Neuronal stem cell (in vitro differentiated cells): ENCODE measurements at places on chromosomes 1 and 21.

- H3K36me3 ChIP-seq: no peaks in the 10 kb centered on the region
- DNase-seq: no peak
- peaks cover 35% of the 10 kb centered on the region for H3K4me1 ChIP-seq
- no peaks in the 10 kb centered on the region for H3K27me3 ChIP-seq
- H3K27ac ChIP-seq: no peak overlapping the region
Measured at GRCh38 chr1:234546890-234547788, 62.8 kb downstream of the IRF2BP2 start.

DNA sequence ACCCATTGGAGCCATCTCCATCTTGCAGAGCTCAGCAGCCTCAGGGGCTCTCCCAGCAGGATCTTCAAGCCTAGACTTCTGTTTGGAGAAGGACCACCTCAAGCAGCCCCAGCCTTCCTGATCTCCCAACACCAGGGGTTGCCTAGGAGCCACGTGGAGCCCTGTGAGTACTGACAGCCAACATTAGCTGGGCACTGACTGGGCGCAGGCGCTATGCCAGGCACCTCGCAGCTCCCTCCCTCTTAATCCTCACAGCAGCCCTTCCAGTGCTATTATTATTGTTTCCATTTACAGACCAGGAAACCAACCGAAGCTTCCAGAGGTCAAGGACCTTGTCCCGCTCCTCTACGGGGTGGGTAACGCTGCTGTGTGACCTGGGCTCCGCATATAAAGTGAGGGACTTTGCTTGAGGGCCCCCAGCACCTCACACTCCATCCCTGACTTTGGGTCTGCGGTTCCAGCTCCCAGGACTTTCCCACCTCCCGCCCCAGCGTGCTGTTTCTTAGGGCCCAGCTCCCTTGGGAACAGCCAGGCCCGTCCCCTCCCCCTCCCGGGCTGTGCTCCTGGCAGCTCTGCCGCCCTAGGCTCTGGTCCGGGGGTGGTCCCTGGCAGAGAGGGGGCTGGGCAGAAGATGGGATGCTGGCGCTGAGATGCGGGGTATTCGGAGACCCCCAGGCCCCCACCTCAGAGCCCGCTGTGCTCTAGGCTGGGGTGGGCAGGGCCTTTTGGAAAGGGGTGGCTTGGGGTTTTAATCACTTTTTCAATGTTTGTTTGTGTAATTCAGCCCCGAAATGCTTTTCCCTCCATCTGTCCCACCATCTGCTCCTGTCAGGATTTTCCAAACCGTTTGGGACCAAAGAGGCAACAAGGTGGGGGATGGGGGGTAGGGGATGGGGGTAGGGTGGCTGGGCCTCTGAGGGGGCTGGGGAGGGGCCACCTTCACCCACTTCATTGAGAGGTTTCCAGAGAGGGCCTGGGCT, 4.1 kb upstream of the HPCA start:
- no peak overlapping the region for H3K27ac ChIP-seq
- H3K36me3 ChIP-seq: no peaks in the 10 kb centered on the region
- H3K27me3 ChIP-seq: peaks cover 20% of the 10 kb centered on the region
- peaks cover 3% of the 10 kb centered on the region for H3K4me1 ChIP-seq
- H3K4me3 ChIP-seq: no peak overlapping the region
- DNase-seq: no peak

DNA sequence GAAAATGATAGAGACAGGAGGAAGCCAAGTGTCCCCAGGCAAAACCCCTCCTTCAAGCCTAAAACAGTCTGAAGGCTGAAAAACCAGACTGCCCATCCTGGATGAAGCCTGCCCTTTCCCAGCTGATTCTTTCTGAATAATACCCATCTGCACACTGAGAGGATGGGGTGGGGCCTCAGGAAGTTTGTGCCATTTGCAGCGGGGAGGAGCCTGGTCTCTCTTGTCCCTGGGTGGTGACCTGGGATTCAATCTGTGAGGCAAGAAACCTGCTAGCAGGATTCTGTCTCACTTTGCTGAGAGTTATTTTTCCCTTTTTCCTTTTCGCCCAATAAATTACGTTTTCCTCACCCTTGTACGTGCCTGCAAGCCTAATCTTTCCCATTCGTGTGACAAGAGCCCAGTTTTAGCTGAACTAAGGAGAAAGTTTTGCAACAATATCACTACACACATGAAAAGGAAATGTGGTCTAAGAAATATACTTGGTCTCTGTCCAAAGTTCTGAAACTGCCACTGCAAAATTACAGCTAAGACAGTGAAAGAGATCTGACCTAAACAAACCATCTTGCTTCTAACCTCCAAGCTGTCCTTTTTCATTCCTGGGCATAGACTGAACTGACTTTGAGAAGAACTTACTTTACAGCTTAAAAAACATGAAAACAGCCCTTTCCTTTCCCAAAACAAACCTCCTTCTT, 105.0 kb downstream of the COP1 start:
- no peak overlapping the region for H3K4me3 ChIP-seq
- DNase-seq: no peak
- H3K36me3 ChIP-seq: peaks cover 53% of the 10 kb centered on the region
- H3K4me1 ChIP-seq: no peaks in the 10 kb centered on the region
- H3K27me3 ChIP-seq: no peaks in the 10 kb centered on the region

DNA sequence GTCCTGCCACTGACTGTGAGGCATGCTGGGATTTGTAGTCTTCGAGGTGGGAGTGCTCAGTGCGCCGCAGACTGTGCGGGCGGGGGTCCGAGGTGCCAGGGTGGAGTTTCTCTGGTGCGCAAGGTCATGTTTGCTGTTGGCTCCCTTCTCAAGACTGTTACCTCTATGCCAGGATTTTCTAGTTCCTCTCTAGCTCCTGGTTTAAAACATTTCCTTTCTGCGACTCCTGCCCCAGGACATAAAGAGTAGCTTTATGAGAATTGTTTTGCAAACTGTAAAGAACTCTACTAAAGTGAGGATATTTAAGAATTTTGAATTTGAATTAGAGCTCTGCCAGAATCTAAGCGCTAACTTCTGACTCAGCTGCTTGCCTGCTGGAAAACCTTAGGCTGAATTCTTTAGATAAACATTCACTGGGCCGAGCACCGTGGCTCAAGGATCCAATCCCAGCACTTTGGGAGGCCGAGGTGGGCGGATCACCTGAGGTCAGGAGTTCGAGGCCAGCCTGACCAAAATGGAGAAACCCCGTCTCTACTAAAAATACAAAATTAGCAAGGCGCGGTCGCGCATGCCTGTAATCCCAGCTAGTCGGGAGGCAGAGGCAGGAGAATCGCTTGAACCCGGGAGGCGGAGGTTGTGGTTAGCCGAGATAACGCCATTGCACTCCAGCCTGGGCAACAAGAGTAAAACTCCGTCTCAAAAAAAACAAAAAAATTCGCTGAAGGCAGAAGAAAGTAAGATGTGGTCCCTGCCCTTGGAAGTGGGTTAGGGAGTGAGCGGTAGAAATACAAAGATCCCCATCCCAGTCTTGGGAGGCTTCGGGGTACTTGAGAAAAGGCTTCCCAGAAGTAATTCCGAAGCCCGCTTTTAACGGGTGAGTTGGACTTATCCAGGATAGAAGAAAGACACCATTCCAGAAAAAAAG, 992 bp upstream of the USP48 start:
- peaks cover 5% of the 10 kb centered on the region for H3K4me1 ChIP-seq
- no peaks in the 10 kb centered on the region for H3K36me3 ChIP-seq
- peak overlapping the region; percentile 90 for H3K4me3 ChIP-seq
- no peak overlapping the region for H3K27ac ChIP-seq

DNA sequence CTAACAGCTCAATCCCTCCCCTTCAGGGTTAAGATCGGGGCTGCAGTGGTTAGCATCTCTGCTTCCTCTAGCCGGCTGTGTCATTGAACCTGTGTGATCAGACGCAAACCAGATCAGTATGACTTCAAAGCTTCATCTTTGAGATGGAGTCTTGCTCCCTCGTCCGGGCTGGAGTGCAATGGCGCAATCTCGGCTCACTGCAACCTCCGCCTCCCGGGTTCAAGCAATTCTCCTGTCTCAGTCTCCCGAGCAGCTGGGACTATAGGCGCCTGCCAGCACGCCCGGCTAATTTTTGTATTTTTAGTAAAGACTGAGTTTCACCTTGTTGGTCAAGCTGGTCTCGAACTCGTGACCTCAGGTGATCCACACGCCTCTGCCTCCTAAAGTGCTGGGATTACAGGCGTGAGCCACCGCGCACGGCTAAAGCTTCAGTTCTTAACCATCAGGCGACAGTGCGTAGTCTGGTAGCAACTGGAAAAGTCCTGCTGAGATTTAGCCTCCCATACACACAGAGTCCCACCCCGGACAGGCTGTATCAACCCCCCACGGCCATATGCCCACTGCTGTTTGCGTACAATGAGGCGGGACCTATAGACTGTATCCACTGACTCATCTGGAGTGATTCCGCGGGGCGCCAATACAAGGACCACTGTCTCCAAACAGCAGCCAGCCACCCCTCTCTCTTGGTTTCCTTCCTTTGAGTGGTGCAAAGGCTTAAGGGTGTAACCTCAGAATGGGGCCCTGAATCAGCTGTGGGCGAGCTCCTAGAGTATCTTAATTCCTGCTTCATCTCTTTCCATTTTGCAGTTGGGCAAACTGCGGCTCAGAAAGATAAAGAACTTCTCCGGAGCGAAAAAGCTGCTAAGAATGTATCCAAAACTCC, 23.3 kb downstream of the CELA3A start:
- H3K36me3 ChIP-seq: no peaks in the 10 kb centered on the region
- H3K27ac ChIP-seq: peak overlapping the region; percentile 73
- DNase-seq: no peak
- peaks cover 12% of the 10 kb centered on the region for H3K4me1 ChIP-seq

- no peaks in the 10 kb centered on the region for H3K36me3 ChIP-seq
- no peaks in the 10 kb centered on the region for H3K27me3 ChIP-seq
- H3K4me1 ChIP-seq: no peaks in the 10 kb centered on the region
- H3K27ac ChIP-seq: no peak overlapping the region
- no peak overlapping the region for H3K4me3 ChIP-seq
- no peak for DNase-seq
Measured at GRCh38 chr1:115429241-115429640, 91.2 kb upstream of the NGF start.

- H3K4me1 ChIP-seq: no peaks in the 10 kb centered on the region
- no peaks in the 10 kb centered on the region for H3K36me3 ChIP-seq
- H3K4me3 ChIP-seq: no peak overlapping the region
Measured at GRCh38 chr1:119266858-119267257, 101.7 kb upstream of the HAO2 start.

DNA sequence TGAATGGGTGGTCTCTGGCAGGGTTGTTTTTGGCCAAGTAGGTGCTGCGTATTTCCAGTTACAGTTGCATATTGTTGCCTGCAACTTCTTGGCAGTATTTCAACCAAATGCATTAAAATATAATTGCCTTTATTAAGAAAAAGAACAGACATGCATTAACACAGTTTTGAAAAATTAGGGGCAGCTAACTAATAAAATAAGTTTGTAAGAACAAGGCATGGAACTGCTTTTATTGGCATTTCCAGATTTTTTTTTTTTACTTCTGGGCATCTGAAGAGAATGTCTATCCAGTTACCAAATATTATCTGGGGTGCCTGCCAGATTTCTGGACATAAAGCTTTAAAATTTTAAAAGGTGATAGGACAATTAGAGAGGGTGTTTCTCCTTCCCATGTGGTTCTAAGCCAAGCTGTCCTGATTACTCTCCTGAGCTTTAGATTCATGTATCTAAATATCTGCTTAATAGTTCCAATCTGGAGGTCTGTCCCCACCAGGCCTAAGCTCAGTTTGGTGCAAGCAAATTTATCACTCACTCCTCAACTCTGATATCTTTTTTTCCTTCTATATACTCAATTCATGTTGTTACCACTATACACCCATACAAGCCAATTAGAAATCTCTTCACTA, 553.3 kb upstream of the USP24 start:
- H3K27me3 ChIP-seq: no peaks in the 10 kb centered on the region
- no peaks in the 10 kb centered on the region for H3K4me1 ChIP-seq

DNA sequence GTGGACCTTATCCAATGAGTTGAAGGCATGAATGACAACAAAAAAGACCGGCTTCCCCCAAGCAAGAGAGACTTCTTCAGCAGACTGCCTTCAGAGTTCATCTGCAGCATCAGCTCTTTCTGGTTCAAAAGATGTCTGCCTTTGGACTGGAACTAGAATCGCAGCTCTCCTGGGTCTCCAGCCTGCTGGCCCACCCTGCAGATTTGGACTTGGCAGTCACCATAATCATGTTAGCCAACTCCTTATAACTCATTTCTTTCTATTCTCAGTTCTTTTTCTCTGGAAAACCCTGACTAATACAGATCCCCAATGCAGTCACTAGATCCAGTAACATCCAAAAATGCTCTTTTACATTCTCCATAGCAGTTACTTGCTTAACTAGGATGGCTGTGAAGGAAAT, 89.2 kb upstream of the MARK1 start:
- H3K4me1 ChIP-seq: no peaks in the 10 kb centered on the region
- no peaks in the 10 kb centered on the region for H3K27me3 ChIP-seq
- H3K36me3 ChIP-seq: no peaks in the 10 kb centered on the region
- no peak overlapping the region for H3K27ac ChIP-seq

DNA sequence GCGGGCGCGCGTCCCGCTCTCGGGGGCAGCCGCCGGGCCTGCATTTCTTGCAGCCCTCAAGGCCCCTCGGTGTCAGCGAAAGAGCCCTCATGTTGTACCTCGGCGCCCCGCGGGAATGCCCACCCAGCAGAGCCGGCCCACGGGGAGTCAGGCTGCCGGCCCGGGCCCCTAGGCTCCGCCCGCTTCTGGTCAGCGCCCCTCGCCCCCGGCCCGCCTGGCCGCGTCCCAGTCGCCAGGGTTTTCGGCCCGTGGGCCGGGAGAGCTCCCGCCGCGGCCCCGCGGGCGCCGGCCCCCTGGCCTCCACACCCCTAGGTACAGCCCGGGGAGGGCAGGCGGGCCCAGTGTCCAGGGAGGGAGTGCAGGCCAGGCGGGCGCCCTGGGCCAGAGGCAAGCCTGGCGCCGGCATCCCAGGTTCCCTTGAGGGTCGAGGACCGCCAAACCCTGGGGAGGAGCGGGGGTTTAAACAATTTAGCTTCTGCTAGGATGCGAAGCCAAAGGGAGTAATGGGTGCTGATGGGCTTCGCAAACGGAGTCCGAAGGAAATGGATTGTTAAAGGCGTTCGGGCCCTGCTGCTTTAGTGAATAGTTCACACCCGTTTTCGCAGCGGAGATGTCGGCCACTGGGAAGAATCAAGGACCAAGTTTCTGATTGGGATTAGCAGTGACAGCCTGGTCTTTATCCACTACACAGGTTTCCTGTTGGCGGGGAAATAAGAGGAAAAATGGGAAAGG, 486 bp upstream of the KCNA3 start:
- H3K27ac ChIP-seq: no peak overlapping the region
- H3K4me3 ChIP-seq: peak overlapping the region; percentile 55
- no peaks in the 10 kb centered on the region for H3K36me3 ChIP-seq
- peaks cover 13% of the 10 kb centered on the region for H3K27me3 ChIP-seq
- H3K4me1 ChIP-seq: peaks cover 16% of the 10 kb centered on the region

GRCh38 chr1:7313826-7314225, 457.3 kb upstream of the VAMP3 start:
- DNase-seq: no peak
- no peaks in the 10 kb centered on the region for H3K36me3 ChIP-seq
- H3K27me3 ChIP-seq: no peaks in the 10 kb centered on the region

DNA sequence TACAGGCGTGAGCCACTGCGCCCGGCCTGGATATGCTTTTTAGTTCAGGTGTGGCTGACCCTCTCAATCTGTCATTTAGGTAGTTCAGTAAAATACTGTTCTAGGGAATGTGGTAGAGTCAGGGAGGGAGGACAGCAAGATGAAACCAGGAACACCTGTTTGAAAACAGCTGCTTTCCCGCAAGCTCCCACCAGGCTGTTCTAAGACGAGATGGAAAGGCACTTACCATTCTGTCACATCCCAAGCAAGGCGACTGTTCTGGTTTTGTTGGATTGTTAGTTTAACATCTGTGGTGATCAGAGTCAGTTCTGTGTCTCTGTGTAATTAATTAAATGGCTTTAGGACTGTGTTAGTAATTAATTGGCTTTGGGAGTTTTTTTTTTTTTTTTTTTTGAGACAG, 2.9 kb downstream of the CHAF1B start:
- DNase-seq: no peak
- H3K4me1 ChIP-seq: peaks cover 3% of the 10 kb centered on the region
- H3K27me3 ChIP-seq: no peaks in the 10 kb centered on the region
- no peak overlapping the region for H3K4me3 ChIP-seq
